HS-27A (cell line): ENCODE measurements at places on chromosomes 6 and 20.
A peak's percentile ranks its signal among the peaks of the same experiment; 100 is the strongest.

GRCh38 chr6:165884813-165885765 is 222.0 kb upstream of the PDE10A start:
- DNase-seq: no peak

DNA sequence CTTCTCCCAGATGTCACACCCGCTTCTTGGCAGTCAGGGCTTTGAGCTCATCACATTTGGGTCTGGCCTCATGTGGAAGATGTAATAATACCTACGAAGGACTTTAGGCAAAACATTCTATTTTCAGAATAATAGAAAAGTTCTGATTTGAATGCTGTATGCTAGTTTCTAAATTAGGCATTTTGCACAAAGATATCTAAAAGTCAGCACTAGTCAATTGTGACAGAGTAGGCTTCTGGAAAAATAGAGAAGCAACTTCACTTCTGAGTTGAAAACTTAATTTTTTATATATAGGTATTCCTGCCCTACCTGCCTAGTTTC is 38.3 kb upstream of the CD2AP start:
- no peak for DNase-seq

DNA sequence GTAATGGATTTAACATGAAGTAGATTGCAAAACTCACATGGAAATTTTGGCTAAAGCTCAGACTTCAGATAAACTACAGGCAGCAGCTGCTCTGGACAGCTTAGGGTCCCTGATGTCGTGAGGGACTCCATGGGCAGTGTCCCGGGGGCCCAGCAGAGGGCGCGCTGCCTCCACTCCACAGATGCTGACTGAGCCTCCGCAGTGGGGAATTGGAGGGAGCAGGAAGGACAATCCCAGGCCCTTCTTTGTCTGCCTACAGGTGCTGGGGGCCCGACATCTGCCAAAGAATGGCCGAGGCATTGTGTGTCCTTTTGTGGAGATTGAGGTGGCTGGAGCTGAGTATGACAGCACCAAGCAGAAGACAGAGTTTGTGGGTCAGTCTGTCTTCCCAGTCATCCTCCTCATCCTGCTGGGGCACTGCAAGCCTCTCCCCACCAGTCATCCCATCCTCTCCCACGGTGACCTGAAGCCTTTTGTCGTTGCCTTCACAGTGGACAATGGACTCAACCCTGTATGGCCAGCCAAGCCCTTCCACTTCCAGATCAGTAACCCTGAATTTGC is 35.9 kb downstream of the PLCG1 start:
- peak; percentile 47 for DNase-seq

- no peak for DNase-seq
Observed at GRCh38 chr6:45450831-45451230, 73.1 kb upstream of the SUPT3H start.

GRCh38 chr6:43138267-43138666 is 32.8 kb upstream of the SRF start:
- no peak for DNase-seq

DNA sequence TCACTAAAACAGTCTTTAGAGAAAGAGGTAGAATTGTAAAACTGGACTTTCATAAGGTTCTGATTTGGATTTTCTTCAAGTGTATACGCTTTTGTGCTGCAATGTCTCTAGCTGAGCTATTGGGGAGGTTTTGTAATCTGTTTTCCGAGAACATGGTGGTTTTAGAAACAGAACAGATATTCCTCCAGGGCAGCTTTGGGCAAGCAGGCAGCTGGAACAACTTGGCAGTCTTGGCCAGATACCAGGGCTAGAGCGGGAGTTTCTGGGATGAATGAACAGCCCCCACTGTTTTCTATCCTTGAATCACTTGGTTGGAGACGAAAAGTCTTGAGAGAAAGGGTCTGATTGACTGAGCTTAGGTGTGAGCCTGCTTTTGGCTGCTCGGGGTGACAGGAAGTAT is 17.1 kb upstream of the ARMC2 start:
- DNase-seq: no peak

DNA sequence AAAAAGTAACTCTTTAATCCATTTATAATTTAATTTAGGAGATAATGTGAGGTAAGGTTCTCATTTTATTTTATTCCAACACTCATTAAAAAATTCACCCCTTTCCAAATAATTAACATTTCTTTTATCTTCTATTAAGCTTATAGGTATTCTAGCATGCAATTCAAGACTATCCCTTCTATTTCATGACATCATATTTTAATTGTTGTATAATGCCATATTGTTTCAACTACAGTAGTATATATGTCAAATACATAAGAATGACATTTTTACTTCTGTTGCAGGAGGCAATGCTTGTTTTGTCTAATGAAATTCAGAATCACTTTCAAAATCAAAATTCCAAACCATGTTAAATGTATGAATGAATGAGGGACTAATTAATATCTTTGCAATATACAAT is 76.2 kb downstream of the MAFB start:
- DNase-seq: no peak

DNA sequence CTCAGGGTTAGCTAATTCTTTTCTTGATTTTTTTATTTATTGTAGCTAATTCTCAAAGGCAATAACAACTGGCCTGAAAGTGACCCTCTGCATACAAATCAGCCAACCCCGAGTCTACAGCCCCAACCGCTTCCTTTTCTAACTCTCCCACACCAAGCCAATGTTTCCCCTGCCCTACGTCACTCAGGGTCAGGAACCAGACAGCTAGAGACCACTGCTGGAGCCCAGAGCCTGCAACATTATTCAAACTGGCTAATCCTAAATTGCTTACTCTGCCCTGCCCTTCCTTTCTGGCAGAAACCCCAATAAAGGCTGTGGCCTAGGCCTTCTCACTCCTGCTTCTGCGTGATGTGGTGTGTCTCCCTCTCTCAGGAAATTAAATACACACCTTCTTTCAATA is 320.7 kb downstream of the CBLN4 start:
- no peak for DNase-seq

DNA sequence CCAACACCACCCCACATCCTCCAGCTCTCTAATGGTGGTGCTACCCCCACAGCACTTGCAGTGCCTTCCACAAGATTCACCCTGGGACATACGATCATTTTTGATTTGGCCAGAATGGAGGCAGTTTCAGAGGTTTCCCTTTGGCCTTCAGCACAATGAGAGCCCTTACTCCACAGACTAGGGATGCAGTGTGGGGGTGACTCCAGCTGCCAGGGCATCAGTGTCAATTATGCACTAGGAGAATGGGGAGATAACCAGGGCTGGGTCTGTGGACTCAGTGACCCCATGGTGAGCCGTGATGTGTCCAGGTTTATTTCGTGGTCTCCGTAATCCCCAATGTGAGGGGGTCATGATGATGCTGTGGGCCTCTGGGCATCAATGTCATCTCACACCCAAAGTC is 31.5 kb upstream of the MICB start:
- DNase-seq: no peak

- no peak for DNase-seq
Observed at GRCh38 chr6:133954657-133955576, 1.9 kb downstream of the TBPL1 start.

- DNase-seq: no peak
Observed at GRCh38 chr20:18541741-18542140, 25.5 kb upstream of the SMIM26 start.

- DNase-seq: no peak
Observed at GRCh38 chr6:163354085-163354484, 60.4 kb upstream of the QKI start.

DNA sequence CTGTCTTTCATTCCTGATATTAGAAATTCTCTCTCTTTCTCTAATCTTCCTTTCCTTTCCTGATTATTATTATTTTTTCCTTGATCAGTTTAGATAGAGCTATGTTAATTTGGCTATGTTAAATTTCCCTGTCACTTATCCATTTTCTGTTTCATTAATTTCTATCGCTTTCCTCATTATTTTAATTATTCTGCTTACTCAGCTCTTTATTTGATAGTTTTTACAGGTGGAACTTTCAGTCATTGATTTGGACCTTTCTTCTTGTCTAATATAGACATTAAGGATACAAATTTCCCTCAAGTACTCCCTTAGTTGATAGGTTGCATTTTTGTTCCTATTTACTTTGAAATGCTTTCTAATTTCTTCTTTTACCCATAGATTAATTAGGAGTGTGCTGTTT is 442.3 kb downstream of the CDH26 start:
- DNase-seq: no peak

GRCh38 chr20:2122936-2123335 is 21.3 kb downstream of the STK35 start:
- no peak for DNase-seq

- DNase-seq: peak; percentile 24
Observed at GRCh38 chr20:33732166-33732970, 572 bp downstream of the ZNF341 start.

DNA sequence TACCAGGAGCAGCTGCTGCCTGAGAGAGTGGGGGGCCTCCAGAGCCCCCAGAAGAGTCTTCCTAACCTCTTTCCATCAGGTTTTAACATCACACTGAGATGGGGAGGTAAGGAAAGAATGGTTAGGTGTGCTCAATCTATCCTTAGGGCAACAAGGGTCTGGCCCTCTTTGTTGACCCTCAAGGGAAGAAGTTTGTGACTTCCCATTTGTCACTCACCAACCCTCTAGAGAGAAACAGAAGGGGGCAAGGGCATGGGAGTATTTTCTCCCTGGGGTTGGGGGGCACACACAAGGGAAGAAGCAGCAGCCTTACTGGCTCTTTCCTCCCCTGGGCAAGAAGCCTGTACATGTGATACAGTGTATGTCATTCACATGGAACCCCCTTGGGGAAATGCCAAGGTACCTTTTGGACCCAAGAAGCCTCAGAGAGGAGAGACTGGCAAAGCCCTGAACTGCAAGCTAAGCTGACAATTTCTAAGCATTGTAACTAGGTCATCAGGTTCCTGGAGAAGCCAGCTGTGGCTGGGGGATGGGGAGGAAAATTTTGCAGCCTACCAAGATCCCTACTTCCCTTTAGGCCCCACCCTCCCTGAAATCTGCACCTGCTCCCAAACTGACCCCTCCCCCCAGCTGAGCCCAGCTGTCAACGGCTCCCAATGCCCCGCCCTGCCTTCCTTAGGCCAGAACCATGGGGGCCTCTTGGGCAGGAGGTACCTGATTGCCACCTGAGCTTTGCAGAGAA is 14.5 kb downstream of the BCL2L1 start:
- no peak for DNase-seq

DNA sequence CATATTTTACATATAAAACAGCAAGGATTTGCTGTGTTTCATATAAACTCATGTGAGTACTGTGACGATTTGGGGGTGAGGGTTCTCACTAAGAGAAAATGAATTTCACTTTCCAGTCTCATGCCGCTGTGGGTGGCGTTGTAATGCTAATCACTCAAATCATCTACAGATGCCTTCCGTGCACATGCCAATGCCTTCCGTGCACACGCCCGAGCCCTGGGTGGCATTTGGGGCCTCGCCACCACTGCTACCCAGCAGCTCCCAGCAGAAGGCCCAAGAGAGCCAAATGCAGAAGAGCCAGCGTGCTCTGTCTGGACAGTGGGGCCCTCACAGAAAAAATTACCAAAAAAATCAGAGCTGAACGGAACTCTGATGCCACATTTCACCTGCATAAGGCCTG is 53.7 kb downstream of the WDR27 start:
- no peak for DNase-seq

DNA sequence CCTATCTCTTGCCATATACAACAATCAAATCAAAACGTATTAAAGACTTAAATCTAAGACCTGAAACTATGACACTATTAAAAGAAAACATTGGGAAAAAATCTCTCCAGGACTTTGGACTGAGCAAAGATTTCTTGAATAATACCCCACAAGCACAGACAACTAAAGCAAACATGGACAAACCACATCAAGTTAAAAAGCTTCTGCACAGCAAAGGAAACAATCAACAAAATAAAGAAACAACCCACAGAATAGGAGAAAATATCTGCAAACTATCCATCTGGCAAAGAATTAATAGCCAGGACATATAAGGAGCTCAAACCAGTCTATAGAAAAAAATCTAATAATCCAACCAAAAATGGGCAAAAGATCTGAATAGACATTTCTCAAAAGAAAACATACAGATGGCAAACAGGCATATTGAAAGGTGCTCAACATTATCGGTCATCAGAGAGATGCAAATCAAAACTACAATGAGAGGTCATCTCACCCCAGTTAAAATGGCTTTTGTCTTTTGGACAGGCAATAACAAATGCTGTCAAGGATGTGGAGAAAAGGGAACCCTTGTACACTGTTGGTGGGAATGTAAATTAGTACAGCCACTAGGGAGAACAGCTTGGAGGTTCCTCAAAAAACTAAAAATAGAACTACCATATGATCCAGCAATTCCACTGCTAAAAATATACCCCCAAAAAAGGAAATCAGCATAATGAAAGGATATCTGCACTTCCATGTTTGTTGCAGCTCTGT is 76.2 kb downstream of the SNX5 start:
- DNase-seq: no peak

- no peak for DNase-seq
Observed at GRCh38 chr6:69202768-69203167, 567.7 kb downstream of the ADGRB3 start.

DNA sequence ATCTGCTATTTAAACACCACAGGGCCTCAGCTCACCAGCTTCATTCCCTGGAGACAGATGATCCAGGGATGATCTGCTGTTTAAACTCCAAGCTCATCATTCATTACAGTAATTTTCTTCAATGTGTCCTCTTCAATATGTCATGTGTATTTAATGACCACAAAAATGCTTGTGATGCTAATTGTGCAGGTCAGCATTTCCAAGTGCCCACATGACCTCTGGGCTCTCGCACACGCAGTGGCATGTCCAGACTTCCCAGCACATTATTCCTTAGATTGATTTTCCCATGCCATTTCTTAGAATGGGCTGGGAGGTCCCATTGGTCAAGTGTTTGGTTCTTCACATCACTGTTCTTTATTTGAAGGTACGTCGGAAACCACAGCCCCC is 434.4 kb downstream of the HAO1 start:
- no peak for DNase-seq

DNA sequence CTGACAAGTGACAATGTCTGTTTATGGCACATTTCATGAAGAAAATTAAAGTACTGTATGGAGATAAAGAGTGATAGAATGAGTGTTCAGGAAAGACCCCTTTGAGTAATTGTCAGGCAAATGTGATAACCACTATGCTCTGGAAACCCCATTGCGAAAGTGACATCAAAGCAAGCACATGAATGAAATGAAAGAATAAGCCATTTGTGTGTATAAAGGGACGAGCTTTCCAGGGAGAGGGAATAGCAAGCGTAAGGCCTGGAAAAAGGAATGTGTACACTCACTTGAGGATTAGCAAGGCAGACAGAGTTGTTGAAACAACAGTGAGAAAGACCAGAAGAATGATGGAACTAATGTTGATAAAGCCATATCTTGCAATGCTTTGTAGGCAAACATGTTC is 490.0 kb downstream of the GRIK2 start:
- no peak for DNase-seq

DNA sequence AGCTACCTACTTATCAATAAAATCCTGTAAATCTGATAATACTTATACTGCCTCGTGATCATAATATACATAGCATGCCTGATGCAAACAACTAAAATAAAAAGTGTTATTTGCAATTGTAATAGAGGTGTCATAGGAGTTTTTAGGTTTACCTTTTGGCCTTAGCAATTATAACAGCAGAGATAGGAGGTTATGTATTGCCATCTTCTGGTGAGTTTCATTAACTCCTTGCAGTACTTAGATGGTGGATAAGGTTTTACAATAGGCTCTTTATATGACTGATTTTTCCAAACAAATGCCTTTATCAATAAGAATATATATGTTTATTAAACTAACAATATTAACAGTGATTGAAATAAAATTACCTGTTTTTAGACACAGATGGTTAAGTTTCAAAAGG is 27.8 kb upstream of the MYCT1 start:
- DNase-seq: no peak
